Neural progenitor cell (in vitro differentiated cells): ENCODE measurements at places on chromosomes 7 and 10.
A peak's percentile ranks its signal among the peaks of the same experiment; 100 is the strongest.

DNA sequence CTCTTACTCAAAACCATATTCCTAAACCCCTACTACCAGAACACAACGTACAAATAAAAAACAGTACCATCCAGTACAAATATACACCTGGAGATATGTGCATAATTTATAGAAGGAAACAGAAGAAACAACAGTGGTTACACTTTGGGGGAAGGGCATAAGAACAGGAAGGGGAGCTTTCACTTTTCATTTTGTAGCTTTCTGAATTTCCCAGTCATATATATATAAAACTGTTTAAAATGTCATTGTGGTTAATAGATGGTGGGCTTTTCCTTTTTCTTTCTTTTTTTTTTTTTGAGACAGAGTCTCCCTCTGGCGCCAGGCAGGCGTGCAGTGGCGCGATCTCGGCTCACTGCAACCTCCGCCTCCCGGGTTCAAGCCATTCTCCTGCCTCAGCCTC lies 47.2 kb downstream of the MALSU1 start:
- no peak for DNase-seq

DNA sequence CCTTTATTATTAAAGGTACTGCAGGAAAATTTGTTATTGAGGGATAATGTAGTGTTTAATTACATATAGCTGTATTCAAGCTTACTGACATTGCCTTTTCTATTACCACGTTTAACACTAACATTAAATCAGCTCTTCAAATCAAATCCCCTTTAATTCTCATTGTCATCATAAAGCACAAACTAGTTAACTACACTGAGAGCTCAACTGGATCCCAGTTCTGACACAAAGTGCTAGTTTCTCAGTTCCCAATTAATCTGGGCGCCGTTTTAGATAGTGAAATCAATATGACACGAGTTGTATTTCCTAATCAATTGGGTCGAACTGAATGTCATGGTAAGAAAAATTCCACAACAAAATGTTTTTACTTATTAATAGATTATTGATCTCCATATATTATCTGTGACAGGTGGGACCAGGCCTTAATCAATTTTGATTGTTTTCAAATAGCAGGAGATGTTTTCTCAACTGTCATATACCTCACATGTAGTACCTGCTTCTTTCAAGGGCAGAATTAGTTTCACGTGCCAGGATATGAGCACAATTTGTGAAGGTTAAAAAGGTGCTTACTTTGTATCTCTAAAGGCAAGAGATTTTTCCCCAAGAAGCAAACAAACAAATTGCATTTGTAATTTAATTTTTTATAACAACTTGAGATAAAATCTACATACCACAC lies 71.0 kb downstream of the AASS start:
- no peak for DNase-seq

DNA sequence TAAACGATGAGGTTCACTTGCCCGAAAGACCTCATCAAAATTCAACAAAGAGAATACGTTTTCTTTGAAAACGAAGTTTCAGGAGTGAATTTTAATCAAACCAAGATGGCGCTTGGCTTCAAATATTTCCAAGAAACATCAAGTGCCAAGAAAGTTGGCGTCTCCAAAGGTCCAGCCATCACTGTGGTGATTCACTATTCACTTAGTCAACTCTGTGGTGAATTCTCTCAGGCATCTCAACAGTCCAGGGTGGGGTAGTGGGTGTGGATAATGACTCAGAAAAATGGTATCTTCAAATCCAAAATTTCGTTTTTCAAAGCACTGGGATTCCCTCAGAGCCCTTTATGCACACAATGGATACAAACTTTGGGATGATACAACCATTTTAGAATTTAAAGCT lies 133.1 kb downstream of the SVIL start:
- DNase-seq = no peak

- DNase-seq = no peak
Observed at GRCh38 chr7:22574754-22575520, 74.9 kb upstream of the STEAP1B start.

DNA sequence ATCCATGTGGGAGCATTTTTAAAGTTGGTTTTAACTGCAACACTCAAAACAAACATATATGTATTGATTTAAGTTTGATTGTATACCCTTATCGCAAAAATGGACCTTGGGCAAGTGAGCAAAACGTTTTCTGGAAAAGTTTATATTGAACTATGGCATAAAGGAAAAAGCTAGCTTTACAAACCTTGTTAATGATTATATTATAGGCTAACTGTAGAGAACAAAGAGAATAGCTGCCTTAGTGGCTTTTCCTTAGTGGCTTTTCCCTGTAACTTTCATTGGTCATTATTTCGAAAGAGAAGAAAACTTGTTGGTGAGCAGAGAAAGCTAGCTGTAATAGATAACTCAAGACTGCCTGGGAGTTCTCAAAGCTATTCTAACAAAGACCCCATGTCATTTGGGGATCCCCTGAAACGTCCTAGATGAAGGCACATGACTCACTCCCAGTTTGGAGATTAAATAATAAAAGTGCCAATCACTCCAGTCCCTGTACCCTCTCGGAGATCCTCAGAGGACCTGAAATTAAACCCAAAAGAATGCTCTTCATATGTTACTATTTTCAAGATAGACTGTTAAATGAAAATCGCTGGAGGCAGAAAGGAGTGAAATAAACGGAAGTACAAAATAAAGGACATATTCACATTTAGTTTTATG lies 92.1 kb downstream of the SRI start:
- DNase-seq = no peak

GRCh38 chr10:34539533-34540315 lies 275.4 kb downstream of the PARD3 start:
- DNase-seq = no peak

DNA sequence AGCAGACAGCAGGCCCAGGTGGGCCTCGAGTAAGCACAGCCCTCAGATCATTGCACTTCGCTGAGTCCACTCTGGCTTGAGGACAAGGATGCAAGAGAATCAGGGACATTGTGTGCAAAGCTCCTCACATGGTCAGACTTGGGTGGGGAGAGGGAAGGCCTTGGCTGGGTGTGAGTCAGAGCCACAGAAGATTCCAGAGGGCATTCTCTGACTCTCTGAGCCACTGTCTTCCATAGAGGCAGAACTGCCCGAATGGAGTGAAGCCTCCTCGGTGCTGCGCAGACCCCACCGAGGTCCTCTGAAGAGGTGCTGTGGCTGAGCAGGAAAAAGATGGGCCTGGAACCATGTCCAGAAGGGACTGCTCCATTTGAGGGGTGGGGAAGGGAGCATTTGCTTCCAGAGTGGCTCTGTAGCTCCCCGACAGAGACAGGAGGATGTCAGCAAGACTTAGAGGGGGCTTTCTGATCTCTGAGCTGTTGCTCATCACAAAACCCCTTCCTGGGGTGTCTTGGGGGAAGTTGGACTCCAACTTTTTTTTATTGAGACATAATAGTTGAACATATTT lies 120.8 kb downstream of the PTPN20 start:
- DNase-seq = no peak

DNA sequence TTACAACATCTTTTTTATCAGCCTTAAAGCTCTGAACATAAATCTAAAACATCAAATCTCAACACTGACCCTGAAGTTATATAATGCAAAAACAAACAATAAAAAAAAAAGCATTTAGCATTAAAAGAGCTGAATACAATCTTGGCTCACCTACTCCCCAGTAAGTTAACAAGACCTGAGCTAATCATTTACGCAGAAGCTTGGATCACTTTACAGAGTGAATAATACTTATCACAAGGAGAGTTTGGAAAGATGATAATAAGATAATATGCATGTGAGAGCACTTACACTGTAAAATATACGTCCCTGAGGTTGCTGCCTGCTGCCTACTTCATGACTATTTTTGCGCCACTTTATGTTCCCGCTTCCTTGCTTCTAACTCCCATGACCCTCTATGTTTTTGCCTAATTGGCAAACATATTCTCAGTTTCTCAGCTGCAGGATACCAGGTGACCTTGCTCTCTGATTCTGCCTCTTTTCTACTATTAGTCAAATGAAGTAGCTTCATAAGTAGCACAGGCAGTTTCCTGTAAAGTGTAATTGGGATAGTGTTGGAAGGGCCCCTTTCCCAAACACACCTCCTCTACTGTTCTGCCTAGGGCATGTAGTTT lies 333.6 kb downstream of the LRRTM3 start:
- DNase-seq = no peak

DNA sequence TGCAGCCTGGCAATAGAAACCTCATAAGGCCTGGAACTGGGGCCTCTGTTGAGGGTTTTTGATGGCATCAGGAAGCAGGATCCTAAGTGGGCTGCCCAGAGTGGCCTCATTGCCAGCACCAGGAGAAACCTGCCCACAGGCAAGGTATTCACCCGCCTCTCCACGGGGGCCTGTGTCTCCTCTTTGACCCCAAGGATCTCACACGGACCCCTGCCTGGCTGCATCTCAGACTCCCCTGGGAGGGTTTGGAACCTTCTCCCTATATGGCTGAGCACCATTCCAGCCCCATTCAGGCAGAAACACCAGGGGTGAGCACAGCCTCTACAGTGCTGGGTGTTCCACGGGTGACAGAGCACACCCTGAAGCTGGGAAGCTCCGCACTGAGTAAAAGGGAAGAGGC lies 14.6 kb upstream of the C10orf71 start:
- DNase-seq = no peak

- DNase-seq = peak; percentile 7
Observed at GRCh38 chr10:87578842-87579401, 74.2 kb downstream of the MINPP1 start.

- peak; percentile 56 for DNase-seq
Observed at GRCh38 chr10:98074315-98074911, 44.0 kb upstream of the CRTAC1 start.

GRCh38 chr10:50622706-50623662 lies 772 bp downstream of the SGMS1 start:
- peak; percentile 67 for DNase-seq
